ENCODE measurements at places on chromosomes 3 and 15.

DNA sequence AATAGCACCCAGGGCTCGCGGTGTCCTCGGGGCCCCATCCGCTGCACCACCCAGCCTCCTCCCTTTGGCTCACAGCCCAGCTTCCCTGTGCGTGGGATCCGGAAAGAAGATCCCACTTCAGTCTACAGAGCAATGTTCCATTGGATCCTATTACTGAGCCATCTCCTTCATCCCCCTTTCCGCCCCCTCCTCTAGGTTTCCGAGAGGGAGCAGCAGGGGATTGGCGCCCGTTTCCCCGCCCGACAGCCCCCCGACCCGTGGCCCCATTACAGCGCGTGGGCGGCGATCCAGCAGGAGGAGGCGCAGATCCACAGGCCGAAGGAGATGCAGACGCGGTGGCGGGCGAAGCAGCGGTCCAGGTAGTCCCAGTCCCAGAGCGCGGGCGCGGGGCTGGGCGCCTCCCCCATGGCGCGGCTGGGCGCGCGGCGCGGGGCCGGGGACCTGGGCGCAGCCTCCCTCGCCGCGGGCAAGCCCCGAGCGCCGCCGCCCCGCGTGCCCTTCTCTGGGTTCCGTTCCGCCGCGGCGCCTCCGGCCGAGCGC, 340 bp downstream of the TMEM44 start:
- DNase-seq = peak; percentile 73

- DNase-seq = peak; percentile 30
Observed at GRCh38 chr3:77081240-77081661, 41.4 kb downstream of the ROBO2 start.

DNA sequence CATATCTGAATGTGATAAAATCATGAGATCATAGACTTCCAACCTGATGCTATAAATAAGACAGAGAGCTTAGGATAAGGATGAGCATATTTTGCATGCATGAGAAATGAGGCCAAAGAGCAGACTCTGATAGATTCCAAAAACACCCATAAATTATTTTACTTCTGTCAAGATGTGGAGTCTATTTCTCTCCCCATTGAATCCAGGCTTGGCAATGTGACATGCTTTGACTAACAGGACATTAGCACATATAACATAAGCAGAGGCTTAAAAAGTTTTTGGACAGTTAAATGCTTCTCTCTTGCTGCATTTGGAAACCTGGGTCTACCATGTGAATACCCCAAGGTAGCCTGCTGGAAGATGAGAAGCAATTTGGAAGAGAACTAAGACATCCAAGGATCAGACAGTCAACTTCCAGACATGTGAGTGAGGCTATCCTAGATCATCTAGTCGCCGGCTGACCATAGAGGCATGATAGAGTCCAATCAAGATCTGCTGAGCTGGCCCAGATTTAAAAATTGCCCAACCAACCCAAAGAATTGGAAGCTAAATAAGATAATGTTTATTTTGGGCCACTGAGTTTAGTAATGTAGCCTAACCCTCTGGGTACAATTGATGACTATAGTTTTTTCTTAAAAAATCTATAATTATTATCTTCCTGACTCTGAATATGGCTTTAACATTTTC, 30.3 kb downstream of the MYLK start:
- no peak for DNase-seq

DNA sequence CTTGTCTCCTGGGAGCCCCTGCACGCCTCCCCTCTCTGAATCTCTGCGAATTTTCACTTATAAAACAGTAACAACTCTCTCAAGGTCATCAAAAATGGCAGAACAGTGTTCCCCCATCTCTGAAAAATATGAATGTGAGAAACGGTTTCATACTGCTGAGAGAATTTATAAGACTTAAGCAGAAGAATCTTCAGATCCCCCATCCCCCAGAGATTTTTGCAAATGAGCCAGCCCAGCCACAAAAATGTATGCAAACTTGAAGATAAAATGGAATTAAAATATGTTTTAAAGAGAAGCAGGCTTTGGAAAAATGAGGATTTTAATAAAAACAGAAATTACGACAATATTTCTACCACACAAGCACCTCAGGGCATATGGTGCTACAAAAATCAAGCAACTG, 173.0 kb downstream of the STT3B start:
- DNase-seq = no peak

- DNase-seq = no peak
Observed at GRCh38 chr3:65202395-65202794, 514.6 kb upstream of the ADAMTS9 start.

DNA sequence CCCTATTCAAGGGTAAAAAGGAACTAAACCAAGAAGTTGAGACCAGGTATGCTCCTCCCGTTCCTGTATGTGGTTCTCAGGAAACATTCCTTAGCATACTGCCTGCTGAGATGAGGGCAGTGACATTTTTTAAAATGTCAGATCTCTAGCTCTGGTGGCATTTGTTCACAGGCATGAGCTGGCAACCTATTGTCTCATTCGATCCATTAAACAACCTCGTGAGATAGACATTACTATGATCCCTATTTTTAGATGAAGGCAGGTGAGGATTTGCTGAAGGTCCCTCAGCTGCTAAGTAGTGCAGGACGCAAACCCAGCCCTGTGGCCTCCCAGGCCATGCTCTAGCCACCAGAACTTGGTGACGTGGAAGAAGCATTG, 74.9 kb downstream of the SIDT1 start:
- no peak for DNase-seq
